Cardiac fibroblast (primary cell): ENCODE measurements at places on chromosomes 5 and 9.

DNA sequence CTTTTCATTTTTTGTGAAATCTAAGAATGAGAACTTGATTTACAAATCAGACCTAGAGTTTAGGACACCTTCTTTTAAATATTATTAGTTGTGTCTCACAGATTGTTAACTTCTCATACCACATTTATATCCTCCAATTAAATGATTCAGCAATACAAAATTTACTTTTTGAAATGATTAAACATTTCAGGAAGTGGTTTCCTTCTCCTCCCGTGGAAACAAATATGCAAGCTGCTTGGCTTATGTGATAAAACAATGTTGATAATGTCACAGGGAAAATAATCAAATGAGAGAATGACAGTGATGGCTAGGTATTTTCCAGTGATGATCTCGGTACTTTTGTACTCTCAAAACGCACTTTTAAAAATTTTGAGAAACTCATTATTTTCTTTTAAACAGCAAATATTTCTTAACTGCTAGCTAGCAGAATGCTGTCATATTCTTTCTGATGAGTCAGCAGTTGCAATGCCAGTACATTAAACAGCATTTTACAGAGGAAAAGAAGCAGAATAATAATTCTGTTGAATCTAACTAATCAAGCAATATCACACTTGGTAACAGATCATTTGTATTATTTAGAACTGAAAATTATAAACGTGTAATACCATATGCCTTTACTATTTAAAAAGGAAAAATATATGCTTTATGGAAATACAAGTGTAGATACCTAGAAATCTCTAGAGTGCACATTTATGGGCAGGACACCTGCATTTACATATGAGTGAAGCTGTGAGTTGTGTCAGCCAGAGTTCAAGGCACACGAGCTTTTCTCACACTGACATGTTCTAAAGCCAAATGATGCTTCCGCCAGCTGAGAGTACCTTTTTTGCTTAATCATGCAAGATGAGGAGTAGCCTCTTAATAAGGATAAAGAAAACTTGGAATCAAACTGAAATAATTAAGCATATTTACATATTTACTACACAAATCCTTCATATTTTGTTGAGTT lies 53.6 kb upstream of the CDH18 start:
- DNase-seq: peak; percentile 9

- DNase-seq: no peak
Observed at GRCh38 chr5:80782626-80783025, 127.8 kb upstream of the DHFR start.

- DNase-seq: no peak
Observed at GRCh38 chr5:124859556-124860290, 113.3 kb upstream of the ZNF608 start.

DNA sequence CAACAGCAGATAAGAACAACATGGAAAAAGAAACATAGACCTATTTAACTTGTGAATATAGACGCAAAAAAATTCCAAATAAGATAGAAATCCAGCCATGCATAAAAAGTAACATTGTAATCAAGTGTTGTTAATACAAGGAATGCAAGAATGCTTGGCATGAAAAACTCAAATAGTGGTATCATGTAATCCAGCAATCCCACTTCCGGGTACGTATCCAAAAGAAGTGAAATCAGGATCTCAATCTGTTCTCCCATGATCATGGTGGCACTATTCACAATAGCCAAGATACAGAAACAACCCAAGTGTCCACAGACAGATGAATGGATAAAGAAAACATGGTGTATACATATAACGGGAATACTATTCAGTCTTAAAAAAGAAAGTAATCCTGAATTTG lies 437.4 kb downstream of the ARHGEF28 start:
- DNase-seq: no peak

GRCh38 chr5:77259476-77259875 lies 49.0 kb downstream of the PDE8B start:
- no peak for DNase-seq
